ENCODE measurements at places on chromosomes 5 and 9.

DNA sequence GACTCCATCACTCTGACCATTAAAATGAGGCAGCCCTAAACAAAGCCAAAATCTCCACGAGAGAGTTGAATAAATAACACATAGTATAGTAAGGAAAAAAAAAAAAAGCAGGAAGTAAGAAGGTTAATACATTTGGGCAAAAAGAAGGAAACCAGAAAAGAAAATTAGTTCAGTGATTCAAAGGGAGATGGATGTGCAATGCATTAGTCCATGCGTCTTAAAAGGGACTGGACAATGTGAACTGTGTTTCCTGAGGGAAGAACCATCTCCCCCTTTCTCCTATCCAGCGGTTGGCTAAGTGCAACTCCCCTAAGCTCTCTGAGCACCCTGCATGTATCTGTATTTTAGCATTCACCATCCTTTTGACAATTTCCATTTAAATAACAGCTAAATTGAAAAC lies 1.4 kb downstream of the ANKRA2 start:
- no peak for DNase-seq

GRCh38 chr5:151285683-151286082 lies 17.9 kb downstream of the SLC36A3 start:
- no peak for DNase-seq

DNA sequence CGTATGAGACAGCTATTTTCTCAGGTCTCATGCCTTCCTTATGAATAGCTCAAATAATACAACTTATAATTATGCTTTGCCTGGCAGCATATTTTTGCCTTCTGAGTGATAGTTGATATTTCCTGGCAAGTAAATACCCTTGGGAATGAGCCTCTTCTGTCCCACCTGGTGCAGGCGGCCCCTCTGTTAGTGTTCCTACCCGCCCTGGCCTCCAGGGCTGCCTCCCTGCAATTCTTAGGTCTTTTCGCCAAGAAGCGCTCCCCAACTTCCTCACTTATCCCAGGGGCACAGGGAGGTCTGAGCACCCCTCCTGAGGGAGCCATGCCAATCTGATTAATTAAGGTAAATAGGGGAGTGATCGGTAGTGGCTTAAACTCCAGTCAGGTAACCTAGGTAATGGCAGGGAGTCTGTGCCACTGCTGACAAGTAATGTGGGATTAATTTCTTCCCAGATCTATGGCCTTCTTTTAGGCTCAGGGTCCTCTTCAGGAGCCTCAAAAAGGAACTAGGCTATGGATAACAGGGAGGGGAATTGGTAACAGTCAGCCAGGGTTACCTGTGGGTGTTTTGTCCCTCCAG lies 81.5 kb downstream of the GALNT10 start:
- DNase-seq, result no peak

DNA sequence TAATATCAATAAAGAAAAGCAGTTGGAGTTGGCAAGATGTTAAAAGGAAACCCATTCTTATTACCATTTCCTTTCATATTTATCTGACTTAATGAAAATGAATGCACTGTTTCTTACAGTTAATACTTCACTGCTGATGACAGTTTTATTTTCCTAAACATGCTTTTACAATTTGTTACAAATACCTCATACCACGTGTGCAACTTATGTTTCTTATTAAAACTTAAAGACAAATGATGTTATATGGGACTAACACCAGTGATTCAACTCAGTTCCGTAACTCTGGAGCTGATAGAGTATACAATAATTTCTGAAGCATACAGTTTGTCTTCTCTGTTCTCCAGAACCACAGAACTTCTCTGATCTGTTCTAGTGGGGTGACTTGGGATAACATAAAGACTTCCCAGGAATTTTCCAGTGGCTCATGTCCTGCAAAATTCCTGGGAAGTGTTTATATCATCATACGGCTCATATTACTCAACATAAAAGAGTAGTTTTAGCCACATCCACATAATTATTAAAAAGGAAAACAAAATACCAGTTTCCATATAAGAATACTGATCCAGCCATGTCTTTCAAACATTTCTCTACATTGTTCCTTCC lies 1259.0 kb upstream of the C9orf72 start:
- no peak for DNase-seq

DNA sequence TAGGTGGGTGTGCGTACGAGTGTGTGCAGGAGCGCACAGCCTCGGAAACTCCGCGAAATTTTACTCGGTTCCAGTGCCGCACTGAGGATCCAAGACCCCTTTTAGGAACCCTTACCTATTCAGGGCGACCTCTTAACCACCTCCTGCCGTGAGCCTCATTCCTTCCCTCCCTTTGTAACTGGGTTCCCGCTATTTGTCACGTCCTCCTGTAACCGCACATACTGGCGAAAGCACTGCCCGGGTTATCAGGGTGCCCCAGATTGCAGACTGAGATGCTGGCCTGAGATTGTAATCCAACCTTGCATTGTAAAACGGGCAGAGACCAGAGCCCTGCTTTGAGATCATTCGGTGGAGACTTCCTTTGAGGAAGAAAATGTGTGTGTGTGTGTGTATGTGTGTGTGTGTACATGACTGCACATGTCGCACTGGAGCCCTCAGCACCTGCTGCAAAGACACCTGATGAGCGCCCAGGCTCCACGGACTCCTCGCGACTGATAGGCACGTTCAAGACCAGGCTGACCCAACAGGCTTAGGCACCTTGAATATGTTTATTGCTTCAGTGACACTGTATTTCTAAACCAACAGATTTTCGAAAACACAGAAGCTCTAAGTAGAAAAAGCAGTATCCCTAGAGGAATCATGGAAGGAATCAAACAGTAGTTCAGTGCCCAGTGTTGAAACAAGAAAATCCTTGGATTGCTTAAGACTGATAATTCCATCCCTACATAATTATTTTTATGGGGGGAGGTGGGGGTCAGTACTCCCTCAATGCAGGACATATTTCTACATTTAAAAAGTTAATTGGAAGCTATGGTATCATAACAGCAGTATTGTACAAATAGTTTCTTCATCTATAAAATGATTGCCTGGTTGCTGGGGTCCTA lies 86.5 kb upstream of the TNFAIP8 start:
- peak; percentile 77 for DNase-seq

Data from GM12865 (cell line).